Fibroblast of lung (primary cell): ENCODE measurements at places on chromosomes 3 and 15. TPM values are rescaled to one million over a fixed set of nuclear protein-coding genes. Genes with fewer than 3 reads are reported as not detected.

The COL6A5 gene
- total RNA-seq: under 0.01 and 0.66 TPM in 2 replicates

The GCSAM gene
- not detected in 2 replicates for total RNA-seq

The GOLGA6A gene
- total RNA-seq: under 0.01 TPM in 1 of 2 replicates, not detected in the other

The TRANK1 gene
- 20.3 and 28.6 TPM in 2 replicates for total RNA-seq

The THPO gene
- 0.50 and 0.51 TPM in 2 replicates for total RNA-seq

The CEMIP gene
- 324 and 946 TPM in 2 replicates for total RNA-seq

The PATL2 gene
- 0.77 and 1.3 TPM in 2 replicates for total RNA-seq

The CFAP44 gene
- total RNA-seq: 1.3 and 1.5 TPM in 2 replicates

The PSTPIP1 gene
- total RNA-seq: 0.77 and 1.5 TPM in 2 replicates

The CPN2 gene
- total RNA-seq: not detected in 2 replicates

The PGBD4 gene
- total RNA-seq: 2.6 and 3.0 TPM in 2 replicates
